ENCODE measurements at places on chromosomes 5 and 9.

DNA sequence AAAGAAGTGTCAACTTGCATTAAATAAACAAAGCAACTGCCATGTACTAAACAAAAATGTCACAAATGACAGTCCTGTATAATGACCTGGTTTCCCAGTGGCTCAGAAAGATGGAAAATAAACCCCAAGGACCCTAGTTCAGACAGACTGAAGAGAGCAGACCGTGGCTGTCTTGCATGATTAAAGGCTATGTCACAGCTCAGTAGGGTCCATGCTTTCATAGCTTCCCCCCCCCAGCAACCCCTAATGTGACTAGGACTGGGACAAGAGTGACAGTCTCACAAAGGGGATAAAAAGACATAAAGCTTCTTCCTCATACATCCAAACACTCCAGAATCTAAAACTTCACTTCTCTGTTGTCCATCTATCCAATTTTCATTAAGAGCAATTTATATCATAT is 113.6 kb downstream of the NR6A1 start:
- H3K4me1 ChIP-seq: peaks cover 23% of the 10 kb centered on the region
- peak overlapping the region; percentile 99 for H3K4me3 ChIP-seq
- DNase-seq: no peak
- H3K27me3 ChIP-seq: no peaks in the 10 kb centered on the region
- peak overlapping the region; percentile 98 for H3K27ac ChIP-seq
- H3K36me3 ChIP-seq: peaks cover 1% of the 10 kb centered on the region

DNA sequence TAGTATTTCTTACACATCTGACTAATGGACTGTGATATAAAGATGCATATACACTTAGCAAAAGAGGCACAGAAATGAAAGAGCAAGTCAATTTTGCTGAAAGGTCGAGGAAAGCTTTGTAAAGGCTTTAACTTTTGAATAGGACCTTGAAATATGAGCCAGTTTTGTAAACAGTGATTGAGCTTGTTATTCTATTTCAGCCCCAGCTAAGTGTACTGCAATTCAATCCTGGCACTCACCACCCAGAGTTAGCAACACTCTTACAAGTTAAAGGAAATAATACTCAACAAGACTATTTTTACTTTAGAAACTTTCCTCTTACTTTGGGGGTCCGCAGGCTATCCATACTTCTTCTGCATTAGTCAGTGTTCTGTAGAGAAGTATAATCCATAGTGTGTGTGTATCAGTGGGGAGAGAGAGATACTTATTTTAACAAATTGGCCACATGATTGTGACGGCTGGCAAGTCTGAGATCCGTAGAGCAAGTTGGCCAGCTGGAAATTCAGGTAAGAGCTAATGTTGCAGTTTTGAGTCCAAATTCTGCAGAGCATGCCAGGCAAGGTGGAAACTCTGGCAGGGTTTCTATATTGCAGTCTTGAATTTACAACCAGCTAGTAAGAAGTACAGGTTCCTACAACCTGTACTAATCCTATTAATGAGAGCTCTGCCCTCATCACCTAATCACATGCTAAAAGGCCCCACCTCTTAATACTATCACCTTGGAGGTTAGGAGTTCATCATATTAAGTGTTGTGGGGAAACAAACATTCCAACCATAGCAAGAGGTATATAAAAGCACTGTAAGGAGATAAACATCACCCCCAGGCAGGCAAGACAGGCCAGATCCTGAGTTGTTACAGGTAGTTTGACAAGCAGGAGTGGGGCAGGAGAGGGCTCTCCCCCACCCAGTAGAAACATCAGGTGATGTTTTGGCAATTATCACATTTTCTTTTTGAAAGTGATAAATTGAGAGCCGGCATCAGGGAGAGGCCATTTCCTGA is 33.6 kb downstream of the IL7R start:
- no peak for DNase-seq
- H3K27me3 ChIP-seq: no peaks in the 10 kb centered on the region
- peaks cover 6% of the 10 kb centered on the region for H3K4me1 ChIP-seq

GRCh38 chr9:14316602-14317300 is 2.8 kb upstream of the NFIB start:
- peaks cover 38% of the 10 kb centered on the region for H3K4me1 ChIP-seq
- H3K36me3 ChIP-seq: no peaks in the 10 kb centered on the region
- peak overlapping the region; percentile 97 for H3K27ac ChIP-seq
- H3K4me3 ChIP-seq: peak overlapping the region; percentile 99

DNA sequence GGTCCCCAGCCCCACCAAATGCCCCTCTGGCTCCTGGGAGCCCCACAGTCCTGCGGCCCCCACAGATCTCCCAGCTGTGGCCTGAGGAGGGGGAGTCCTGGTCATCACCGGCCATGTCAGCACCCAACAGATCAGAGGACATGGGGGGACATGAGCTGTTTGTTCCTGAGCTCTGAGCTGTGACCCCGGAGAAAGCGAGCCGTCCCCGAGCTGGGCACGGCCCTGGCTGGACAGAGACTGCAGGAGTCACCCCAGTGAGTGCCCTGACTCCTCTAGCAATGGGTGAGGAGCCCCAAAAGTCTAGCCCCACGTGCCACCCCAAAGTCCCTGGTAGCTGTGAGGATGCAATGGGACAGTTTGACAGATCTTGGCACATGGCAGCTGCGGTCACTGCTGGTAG is 25.7 kb downstream of the CCDC187 start:
- no peaks in the 10 kb centered on the region for H3K36me3 ChIP-seq
- H3K27ac ChIP-seq: no peak overlapping the region

DNA sequence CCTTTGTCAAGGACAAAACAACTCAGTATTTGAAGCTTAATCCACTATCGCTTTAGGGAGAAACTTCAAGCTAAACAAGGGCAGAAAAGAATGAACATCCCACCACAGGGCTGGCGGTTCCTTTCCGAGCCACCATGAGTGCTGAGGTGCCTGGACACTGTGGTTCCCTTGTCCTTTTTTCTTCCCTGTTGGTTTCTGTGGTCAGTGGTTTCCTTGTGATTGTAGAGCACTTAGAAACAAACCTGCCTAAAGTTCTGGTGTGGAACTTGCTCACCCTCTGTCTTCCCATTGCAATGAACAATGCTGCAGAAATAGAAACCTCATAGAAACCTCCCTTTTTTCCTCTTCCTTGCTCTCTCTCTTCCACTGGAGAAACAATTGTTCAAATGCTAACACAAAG is 79.3 kb upstream of the TBC1D2 start:
- no peak for DNase-seq
- no peak overlapping the region for H3K4me3 ChIP-seq
- H3K4me1 ChIP-seq: no peaks in the 10 kb centered on the region
- no peak overlapping the region for H3K27ac ChIP-seq
- H3K36me3 ChIP-seq: no peaks in the 10 kb centered on the region
